ENCODE measurements at places on chromosomes 3 and 15. TPM values are rescaled to one million over a fixed set of nuclear protein-coding genes. Genes with fewer than 3 reads are reported as not detected.

Gene PATL2
- total RNA-seq: 17.4 TPM

Gene UBAP1L
- 7.2 TPM for total RNA-seq

Gene MOBP
- total RNA-seq: not detected

Gene CPA3
- not detected for total RNA-seq

Gene SPINK8
- not detected for total RNA-seq

Gene CDHR4
- not detected for total RNA-seq

Gene REC114
- total RNA-seq: not detected

Gene HRG
- not detected for total RNA-seq

GRCh38 chr3:171417813-171418212 lies 42.4 kb downstream of the TNIK start:
- no peak overlapping the region for H3K4me3 ChIP-seq
- H3K27me3 ChIP-seq: no peaks in the 10 kb centered on the region
- DNase-seq: no peak
- peaks cover 3% of the 10 kb centered on the region for H3K4me1 ChIP-seq

- DNase-seq: no peak
- H3K4me3 ChIP-seq: no peak overlapping the region
- no peaks in the 10 kb centered on the region for H3K4me1 ChIP-seq
- no peak overlapping the region for H3K27ac ChIP-seq
Measured at GRCh38 chr3:187265461-187265955, 26.0 kb downstream of the MASP1 start.

DNA sequence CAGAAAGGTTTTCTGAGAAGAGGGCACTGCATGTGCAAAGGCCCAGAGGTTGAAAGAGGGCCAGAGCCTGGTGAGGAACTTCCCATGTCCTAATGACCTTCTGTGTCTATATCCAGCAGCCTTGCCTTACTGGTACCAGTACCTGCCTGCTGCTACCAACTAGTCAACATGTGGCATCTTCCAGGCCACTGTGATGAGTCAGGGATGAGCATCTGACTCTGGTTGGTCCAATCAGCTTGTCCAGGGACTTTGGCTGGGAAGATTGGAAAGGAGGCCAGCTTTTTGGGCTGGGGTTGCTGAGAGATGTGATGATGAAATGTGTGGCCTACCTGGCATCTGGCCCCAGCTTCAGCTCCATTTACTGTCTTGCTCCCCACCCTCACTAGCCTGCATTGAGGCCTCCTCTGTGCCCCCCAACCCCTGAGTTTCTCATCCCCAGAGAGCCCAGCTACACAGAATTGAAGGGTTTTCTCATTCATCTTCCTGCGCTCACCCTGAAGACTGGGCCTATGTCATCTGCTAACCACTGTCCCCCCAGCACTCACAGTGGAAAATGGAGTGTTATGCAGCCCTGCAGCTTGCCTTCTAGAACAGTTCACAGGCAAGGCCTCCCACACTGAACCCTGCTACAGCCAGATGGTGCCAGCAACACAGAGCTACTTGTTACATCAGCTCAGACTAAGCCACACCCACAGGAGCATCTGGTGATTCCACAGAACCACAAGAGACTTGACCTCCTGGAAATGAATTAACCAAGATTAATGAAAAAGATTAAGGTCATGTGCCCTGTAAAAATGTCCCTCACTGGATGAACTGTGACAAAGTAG lies 1.3 kb upstream of the TWF2 start:
- peak overlapping the region; percentile 95 for H3K27ac ChIP-seq
- H3K4me3 ChIP-seq: peak overlapping the region; percentile 99
- H3K4me1 ChIP-seq: peaks cover 80% of the 10 kb centered on the region
- peaks cover 4% of the 10 kb centered on the region for H3K36me3 ChIP-seq
- H3K27me3 ChIP-seq: no peaks in the 10 kb centered on the region
- peak; percentile 51 for DNase-seq

DNA sequence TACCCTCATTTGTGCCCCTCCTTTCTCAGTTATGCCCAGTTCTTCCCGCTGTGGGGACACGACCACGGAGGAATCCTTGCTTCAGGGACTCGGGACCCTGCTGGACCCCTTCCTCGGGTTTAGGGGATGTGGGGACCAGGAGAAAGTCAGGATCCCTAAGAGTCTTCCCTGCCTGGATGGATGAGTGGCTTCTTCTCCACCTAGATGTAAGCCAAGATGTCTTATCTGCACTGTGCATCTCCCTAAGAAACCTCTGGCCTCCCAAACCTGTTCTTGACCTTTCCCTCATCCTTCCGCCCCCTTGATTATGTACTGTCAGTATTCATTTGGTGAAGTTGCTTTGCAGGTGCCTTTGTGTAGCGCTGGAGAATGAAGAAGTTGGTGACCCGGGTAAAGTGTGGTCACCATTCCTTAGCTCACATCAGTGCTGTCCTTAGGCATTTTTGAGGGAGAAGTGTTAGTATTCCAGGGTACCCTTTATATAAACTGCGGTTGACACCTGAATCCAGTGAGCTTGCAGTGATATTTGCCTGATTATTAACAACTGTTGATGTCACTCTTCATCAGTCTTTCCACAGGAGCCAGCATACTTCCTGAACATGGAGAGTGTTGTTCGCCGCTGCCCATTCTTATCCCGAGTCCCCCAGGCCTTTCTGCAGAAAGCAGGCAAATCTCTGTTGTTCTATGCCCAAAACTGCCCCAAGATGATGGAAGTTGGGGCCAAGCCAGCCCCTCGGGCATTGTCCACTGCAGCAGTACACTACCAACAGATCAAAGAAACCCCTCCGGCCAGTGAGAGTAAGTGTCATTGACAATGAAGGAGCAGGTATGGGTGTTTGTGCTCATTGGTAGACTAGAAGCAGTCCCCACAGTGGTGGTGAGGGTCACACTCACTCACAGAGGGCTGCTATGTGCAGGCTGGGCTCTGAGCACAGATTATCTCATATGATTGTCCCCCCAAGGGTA lies 966 bp downstream of the ALAS1 start:
- H3K36me3 ChIP-seq: peaks cover 25% of the 10 kb centered on the region
- no peaks in the 10 kb centered on the region for H3K27me3 ChIP-seq
- DNase-seq: no peak
- H3K4me1 ChIP-seq: peaks cover 50% of the 10 kb centered on the region
- peak overlapping the region; percentile 28 for H3K27ac ChIP-seq

DNA sequence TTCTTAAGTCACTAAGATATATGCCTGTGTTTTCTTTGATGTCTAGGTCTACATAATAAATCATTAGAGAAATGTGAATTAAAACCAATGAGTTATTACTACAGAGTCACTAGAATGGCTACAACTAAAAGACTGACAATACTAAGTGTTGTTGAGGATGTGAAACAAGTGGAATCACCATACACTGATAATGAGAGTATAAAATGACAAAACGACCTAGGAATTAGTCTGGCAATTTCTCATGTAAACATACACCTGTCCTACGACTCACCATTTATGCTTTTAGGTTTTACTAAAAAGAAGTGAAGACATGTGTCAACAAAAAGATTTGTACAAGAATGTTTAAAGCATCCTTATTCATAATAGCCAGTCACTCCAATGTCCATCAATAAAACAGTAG lies 75.2 kb upstream of the SATB1 start:
- H3K36me3 ChIP-seq: no peaks in the 10 kb centered on the region
- no peak overlapping the region for H3K27ac ChIP-seq
- H3K4me1 ChIP-seq: no peaks in the 10 kb centered on the region
- H3K27me3 ChIP-seq: no peaks in the 10 kb centered on the region
- DNase-seq: no peak
- H3K4me3 ChIP-seq: no peak overlapping the region

- H3K4me1 ChIP-seq: no peaks in the 10 kb centered on the region
- no peak overlapping the region for H3K27ac ChIP-seq
- no peak for DNase-seq
- H3K27me3 ChIP-seq: no peaks in the 10 kb centered on the region
Measured at GRCh38 chr3:100157685-100158084, 43.4 kb upstream of the FILIP1L start.

- no peak for DNase-seq
- H3K4me1 ChIP-seq: no peaks in the 10 kb centered on the region
- no peak overlapping the region for H3K4me3 ChIP-seq
- no peak overlapping the region for H3K27ac ChIP-seq
Measured at GRCh38 chr3:144770915-144771351, 799.3 kb downstream of the DIPK2A start.

- no peaks in the 10 kb centered on the region for H3K4me1 ChIP-seq
- peaks cover 8% of the 10 kb centered on the region for H3K36me3 ChIP-seq
- DNase-seq: no peak
Measured at GRCh38 chr3:47932421-47932820, 83.8 kb downstream of the MAP4 start.

DNA sequence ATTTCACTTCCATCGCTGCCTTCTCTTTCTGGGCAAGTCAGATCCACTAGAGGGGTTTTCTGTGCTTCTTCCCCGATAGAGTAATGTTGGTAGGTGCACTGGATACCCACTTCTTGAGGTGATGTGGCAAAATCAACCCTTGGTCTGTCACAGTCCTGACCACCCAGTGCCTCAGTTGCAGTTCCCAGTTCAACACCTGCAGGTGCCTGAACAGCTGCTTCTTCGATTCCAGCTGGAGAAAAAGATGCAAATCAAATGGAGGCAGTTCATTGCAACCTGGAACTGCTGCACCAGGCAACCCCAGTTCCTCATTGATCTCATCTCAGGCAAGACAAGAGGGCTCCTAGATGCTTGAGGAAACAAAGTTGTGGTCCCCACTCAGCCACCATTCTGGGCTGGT lies 186.6 kb downstream of the UBE2E2 start:
- no peaks in the 10 kb centered on the region for H3K4me1 ChIP-seq
- H3K4me3 ChIP-seq: no peak overlapping the region
- no peak overlapping the region for H3K27ac ChIP-seq
- no peaks in the 10 kb centered on the region for H3K27me3 ChIP-seq
- H3K36me3 ChIP-seq: no peaks in the 10 kb centered on the region

DNA sequence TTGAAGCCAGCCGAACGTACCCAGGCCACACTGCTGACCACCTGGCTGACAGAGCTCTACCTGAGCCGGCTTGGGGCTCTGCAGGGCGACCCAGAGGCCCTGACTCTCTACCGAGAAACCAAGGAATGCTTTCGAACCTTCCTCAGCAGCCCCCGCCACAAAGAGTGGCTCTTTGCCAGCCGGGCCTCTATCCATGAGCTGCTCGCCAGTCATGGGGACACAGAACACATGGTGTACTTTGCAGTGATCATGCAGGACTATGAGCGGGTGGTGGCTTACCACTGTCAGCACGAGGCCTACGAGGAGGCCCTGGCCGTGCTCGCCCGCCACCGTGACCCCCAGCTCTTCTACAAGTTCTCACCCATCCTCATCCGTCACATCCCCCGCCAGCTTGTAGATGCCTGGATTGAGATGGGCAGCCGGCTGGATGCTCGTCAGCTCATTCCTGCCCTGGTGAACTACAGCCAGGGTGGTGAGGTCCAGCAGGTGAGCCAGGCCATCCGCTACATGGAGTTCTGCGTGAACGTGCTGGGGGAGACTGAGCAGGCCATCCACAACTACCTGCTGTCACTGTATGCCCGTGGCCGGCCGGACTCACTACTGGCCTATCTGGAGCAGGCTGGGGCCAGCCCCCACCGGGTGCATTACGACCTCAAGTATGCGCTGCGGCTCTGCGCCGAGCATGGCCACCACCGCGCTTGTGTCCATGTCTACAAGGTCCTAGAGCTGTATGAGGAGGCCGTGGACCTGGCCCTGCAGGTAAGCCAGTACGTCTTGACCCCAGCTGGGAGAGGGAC lies 6.2 kb downstream of the VPS18 start:
- no peak overlapping the region for H3K4me3 ChIP-seq
- no peaks in the 10 kb centered on the region for H3K27me3 ChIP-seq
- peaks cover 45% of the 10 kb centered on the region for H3K4me1 ChIP-seq
- no peak overlapping the region for H3K27ac ChIP-seq
- peaks cover 50% of the 10 kb centered on the region for H3K36me3 ChIP-seq
- no peak for DNase-seq

DNA sequence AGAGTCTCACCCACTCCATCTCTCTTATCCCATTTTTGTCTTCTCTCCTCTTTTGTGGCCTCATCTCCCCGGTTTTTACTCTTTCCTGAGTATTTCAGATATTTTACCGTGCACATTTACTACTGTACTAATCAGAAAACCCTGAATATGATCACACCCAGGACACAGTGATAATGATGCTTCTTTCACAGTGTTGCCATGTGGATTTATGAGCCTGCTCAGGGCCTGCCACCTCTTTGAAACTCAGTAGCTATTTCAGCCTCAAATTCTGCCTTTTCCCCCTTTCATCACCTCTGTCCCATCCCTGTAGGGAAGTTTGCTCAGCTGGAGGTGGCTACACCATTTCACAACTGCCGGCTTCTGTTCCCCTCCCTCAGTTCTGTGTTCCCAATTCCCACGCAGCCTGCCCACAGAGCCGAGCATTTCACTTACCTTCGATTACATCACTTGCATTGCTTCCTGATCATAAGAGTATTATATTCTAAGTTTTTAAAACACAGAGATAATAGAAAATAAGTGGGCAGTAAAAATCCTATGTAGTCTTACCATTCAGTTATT lies 33.2 kb downstream of the ARNT2 start:
- no peak for DNase-seq
- H3K4me3 ChIP-seq: no peak overlapping the region
- H3K27me3 ChIP-seq: no peaks in the 10 kb centered on the region
- no peaks in the 10 kb centered on the region for H3K36me3 ChIP-seq
- no peaks in the 10 kb centered on the region for H3K4me1 ChIP-seq

Measured in CD4-positive, alpha-beta T cell (primary cell).